ENCODE measurements at places on chromosomes 5 and 9.

GRCh38 chr9:35659340-35659739, 1.2 kb downstream of the CCDC107 start:
- no peak for DNase-seq

DNA sequence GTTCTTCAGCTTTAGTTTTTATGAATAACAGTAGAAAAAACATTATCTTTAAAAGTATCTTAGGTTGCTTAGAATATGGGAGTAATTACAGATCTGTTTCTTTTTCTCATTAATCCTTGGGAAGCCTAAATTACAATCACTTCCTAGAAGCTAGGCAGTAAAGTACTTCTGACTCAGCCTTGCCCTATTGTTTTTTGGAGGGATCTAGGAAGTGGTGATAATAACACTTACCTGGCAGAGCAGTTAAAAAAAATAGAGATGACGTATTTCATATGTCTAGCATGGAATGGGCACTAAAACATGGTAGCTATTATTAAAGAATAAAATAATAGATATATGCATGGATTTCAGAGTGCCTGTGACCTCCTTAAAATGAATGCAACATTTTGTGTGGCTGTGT, 8.2 kb upstream of the FST start:
- no peak for DNase-seq

- DNase-seq = no peak
These were observed 33.3 kb downstream of the DMRT2 start for GRCh38 chr9:1083325-1083913.

- DNase-seq = no peak
These were observed 254.2 kb downstream of the DOCK8 start for GRCh38 chr9:468766-469426.

GRCh38 chr5:82886911-82887310, 190.3 kb downstream of the TMEM167A start:
- DNase-seq = no peak

DNA sequence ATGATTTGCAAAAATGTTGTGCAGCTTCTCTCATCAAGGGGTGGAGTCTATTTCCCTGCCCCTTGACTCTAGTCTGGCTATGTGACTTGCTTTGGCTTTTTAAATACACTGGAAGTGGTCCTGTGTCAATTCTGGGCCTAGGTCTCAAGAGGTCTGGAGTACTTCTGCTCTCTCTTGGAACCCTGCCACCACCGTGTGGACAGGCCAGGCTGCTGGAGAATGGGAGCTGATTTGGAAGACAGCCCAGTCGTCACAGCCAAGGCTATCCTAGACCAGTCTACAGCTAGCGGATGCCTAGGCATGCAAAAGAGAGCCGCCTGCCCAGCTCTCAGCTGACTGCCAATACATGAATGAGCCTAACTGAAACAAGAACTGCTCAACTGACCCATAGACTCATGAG, 56.7 kb upstream of the CLINT1 start:
- no peak for DNase-seq

- DNase-seq = no peak
These were observed 68.6 kb upstream of the MAST4 start for GRCh38 chr5:66527478-66528035.

GRCh38 chr9:12720551-12720950, 27.4 kb downstream of the TYRP1 start:
- DNase-seq = no peak

- DNase-seq = no peak
These were observed 54.4 kb downstream of the ARSB start for GRCh38 chr5:78930721-78931120.

- DNase-seq = no peak
These were observed 1.0 kb upstream of the PTCH1 start for GRCh38 chr9:95517559-95518425.

- DNase-seq = no peak
These were observed 167.8 kb downstream of the COL23A1 start for GRCh38 chr5:178422400-178422775.

- DNase-seq = no peak
These were observed 1079.9 kb upstream of the C9orf72 start for GRCh38 chr9:28653216-28653615.

DNA sequence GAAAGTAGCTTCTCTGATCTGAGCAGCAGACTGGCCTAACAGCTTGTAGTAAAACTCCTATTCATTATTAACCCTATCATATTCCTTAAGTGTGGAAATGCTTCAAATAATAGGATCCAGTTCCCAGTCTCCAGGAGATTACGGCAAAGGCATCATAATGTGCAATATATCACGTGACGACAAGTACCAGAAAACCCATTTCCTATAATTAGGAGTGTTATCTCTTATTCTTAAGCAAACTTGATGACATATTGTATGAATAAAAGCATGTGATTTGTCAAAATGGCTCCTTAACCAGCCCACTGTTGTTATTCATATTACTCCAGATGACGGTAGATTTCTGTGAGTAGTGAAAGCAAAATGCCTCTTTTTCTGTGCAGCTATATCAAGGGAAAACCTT, 2.9 kb downstream of the SV2C start:
- no peak for DNase-seq
